Uterine smooth muscle cell (primary cell): ENCODE measurements at places on chromosomes 1 and 21. TPM values are rescaled to one million over a fixed set of nuclear protein-coding genes. Genes with fewer than 3 reads are reported as not detected.

The PSRC1 gene
- 6.4 and 17.3 TPM in 2 replicates for total RNA-seq

The AVPR1B gene
- total RNA-seq = not detected in 2 replicates

The SPRR3 gene
- total RNA-seq = not detected in 2 replicates

The ITLN1 gene
- not detected in 2 replicates for total RNA-seq

The SLC30A1 gene
- 11.4 and 23.2 TPM in 2 replicates for total RNA-seq

The FAM229A gene
- total RNA-seq = 0.77 and 1.00 TPM in 2 replicates

The ACTA1 gene
- total RNA-seq = not detected in 2 replicates

The IFI6 gene
- 8.9 and 25.4 TPM in 2 replicates for total RNA-seq

The CGN gene
- 0.11 and 0.12 TPM in 2 replicates for total RNA-seq

The CD247 gene
- not detected in 2 replicates for total RNA-seq

The RUNX3 gene
- total RNA-seq = under 0.01 TPM in 1 of 2 replicates, not detected in the other

The FMO5 gene
- total RNA-seq = 0.75 and 0.77 TPM in 2 replicates

The ZNF683 gene
- total RNA-seq = not detected in 2 replicates

The RGS1 gene
- not detected in 2 replicates for total RNA-seq
